ENCODE measurements at places on chromosomes 3 and 15.

DNA sequence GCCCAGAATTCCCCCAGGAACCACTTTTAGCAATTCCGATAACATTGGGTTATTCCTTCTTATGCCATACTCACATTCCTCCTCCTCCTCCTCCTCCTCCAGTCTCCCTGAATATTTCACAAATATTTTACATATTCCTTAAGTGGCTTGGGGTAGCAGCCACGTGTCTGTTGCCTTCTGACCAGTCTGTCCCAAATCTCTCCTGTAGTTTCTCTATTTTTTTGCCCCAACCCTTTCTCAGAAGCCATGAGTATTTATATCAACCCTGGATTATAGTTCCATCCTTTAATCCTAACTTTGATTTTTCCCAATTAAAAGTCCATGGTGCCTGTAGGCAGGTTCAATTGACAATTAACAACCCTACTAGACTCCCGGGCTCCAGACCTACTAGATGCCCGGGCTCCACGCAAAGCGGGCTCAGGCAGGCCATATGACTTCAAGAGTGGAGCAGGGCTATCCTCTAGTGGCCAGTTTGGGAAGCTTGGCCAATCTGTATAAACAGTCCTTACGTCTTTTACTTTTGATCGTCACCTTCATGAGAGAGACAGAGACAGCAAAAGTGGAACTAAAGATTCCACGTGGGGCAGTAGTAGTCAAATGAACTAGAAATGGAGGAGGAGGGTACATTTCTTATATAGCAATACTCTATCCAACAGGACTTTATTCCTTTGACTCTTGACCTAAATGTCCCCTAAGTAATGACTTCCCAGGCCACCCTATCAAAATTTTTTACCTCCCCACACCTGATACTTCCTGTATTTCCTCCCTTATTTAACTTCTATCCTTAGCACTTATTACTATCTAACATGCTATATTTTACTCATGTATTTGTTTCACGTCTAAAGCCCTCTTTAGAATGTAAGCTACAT is 69.7 kb downstream of the USF3 start:
- no peak for DNase-seq

DNA sequence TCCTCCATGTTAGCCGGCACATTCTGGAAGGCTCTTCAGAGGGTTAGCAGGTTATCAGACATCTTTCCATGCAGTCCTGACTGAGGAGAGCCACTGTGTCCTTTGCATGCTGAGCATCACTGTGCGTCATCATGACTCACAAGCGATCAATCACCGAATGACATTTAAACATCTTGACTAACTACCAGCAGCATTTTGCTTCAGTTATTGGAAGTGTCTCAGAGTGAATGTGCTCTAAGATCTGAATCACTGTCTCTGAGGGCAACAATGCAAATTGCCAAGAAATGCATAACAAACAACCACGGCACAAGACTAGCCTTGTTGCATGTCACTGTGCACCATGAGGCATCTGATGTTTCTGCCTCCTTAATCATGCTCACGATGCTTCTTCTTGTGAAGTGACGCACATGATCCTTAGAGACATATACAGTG is 18.3 kb upstream of the ATP8B4 start:
- no peak for DNase-seq

DNA sequence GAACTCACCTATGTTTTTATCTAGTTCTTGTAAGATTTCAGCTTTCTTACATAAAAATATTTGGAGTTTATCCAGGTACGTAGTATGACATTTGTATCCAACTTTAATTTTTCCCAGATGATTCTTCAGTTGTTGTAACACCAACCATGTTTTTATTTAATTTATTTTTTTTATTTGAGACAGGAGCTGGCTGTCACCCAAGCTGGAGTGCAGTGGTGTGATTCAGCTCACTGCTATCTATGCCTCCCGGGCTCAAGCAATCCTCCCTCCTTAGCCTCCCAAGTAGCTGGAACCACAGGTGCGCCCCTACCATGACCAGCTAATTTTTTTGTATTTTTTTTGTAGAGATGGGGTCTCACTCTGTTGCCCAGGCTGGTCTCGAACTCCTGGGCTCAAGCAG is 6.6 kb downstream of the XYLB start:
- no peak for DNase-seq

DNA sequence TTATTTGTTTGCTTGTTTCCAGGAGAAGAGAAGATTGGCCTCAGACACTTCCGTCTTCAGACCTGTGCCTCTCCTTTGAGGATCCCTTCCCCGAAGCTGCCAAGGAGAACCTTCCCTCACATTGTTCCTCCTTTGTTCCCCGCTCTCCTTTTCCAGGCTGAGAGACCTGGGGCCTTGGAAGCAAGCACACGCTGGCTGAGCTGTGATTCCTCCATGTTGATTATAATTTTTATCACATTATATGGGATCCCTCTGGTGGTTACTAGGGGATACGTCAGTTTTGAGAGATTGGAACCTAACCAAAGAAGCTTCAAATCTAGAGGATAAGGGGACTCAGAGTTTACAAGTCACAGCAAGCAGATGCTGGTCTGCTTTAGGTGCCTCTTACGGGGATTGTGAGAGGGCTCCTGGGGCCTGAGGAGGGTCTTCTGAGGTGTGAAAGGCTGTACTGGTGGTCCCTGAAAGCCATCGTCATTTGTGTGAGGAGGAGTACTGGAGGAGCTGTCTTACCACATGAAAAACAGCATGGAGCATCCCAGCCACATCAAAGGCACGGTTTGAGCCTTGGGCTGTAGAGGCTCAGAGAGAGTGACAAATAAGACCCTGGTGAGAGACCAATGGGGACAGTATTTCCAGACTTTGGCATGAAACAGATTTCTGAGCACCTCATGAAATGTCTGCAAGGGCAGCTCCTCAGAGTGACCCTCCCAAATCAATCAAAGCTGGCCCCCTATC is 760.1 kb upstream of the CFAP20DC start:
- DNase-seq = no peak

- no peak for DNase-seq
Observed at GRCh38 chr3:79063624-79064023, 704.2 kb downstream of the ROBO1 start.

GRCh38 chr15:78880813-78881212 is 8.1 kb downstream of the MORF4L1 start:
- DNase-seq = no peak

DNA sequence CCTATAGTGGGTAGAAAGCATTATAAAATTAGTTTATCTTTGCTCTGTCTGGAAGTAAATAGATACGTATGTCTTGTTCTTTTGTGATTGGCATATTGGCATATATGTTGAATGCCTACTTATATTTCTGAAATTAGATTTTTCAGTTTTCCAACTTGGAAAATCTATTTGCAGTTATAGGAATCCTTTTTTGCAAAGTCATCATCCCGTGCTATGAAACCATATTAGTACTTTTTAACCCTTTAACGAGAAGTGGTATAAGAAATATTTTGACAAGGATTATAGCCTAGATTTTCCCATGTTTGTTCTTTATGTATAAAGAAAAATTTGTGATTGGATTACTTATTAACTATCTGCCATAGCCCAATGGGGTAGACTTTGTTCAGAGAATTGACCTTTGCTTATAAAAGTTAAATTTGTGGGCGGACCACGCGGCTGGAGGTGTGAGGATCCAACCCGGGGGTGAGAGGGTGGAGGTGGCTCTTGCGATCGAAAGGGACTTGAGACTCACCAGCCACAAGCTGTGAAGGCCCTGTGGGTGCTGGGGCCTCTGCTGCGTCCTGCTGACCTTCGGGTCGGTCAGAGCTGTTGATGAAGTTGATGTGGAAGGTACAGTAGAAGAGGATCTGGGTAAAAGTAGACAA is 5.9 kb downstream of the LRRC28 start:
- no peak for DNase-seq

DNA sequence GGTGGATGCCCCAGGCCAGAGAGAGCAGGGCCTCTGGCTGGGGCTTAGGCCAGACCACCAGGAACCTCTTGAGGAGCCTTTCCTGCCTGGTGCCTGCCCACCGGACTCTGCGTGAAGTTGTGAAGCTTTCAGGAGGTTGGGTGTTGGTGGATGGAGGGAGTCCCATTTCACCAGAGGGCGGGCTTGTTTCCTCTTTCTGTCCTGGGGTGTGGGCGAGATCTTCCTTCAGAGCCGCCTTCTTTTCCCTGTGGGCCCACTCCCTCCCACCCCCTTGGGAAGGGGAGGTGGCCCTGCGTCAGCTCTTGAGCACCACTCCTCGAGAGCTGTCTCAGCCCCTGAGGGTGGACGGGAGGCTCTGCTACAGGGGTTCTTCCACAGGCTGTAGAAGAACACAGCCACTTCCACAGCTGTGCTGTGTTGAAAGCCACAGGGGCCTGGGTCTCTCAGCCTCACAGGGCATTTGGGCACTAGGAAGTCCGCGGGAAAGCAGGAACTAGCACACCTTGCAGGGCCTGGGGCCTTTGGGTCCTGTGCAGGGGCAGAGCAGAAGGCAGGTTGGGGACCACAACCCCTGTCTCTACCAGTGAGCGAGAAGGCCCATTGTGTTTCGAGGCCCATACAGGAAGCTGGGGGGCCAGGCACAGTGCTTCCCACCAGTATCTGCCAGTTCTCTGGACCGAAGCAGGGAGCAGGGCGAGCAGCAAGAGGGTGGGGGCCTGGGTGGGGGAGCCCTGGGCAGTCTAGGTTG is 2.1 kb downstream of the AMIGO3 start:
- DNase-seq = no peak

GRCh38 chr3:45204136-45204535 is 22.0 kb downstream of the TMEM158 start:
- DNase-seq = no peak

GRCh38 chr3:32340611-32341365 is 50.9 kb upstream of the CMTM7 start:
- no peak for DNase-seq

- DNase-seq = no peak
Observed at GRCh38 chr3:127763816-127764215, 58.5 kb downstream of the MGLL start.

GRCh38 chr3:38274864-38275649 is 7.0 kb upstream of the SLC22A14 start:
- no peak for DNase-seq

DNA sequence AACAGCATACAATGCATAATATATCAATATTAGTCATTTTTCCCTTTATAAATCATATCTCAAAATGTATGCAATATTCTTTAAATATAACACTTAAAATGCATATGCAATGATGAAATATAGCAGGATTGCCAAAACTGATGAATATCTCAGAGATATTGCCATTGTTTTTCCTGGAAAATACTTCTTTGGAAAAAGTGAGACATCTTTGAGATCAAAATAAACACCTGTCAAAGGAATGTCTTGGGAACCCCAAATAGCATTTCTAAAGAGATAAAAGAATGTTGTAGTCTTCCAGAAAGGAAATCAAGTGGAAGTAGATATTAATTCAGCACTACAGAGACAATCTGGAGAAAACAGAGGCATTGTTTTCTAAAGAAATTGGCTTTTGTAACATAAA is 457.8 kb upstream of the UBE2E2 start:
- no peak for DNase-seq

GRCh38 chr15:94691169-94691568 is 459.8 kb downstream of the MCTP2 start:
- no peak for DNase-seq

DNA sequence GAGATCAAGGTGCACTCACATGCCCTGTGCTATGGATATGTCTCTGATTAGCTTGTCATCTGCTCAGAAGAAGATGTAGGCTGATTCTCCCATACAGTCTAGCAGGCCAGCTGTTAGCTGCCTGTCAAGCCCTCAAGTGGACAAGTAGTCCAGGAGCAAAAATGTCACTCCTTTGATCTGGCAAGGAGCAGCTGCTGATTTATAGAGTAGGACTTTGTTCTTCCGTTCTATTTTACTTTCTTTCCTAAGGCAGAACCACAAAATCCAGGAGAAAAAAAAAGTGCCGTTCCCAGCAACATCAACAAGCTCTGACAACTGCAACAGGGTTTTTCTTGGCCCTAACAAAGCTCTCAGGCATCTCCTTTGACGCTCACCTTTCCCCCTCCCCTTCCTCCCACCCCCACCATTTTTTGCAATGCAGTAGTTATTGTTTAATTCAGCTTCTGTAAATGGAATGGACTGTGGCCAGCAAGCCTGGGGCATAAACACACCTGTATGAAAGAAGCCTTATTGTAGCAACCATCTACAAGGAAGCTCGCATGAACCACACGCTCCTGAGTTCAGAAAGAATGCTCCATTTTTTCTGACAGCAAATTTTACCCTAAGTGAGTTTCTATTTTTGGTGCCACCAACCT is 196.3 kb downstream of the MEIS2 start:
- DNase-seq = no peak

- DNase-seq = no peak
Observed at GRCh38 chr3:175041369-175041768, 182.2 kb downstream of the NAALADL2 start.

DNA sequence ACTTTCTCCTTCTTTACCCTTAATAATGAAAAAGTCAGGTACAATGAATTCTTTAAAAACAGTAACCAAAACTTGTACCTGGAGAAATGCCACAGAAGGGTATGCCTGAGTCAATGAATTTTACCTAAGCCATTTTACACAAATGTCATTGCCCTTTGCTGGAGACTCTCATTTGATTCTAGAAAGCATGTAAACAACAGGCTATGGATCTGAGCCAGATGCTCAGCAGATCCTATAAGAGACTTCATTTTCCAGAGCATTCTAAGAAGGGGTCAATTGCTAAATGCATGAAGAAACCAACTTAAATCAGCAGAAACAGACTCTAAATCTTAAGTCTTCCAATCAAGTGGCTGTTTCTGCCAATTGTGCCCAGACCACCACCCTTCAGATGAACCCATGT is 83.8 kb upstream of the GALNT15 start:
- no peak for DNase-seq

DNA sequence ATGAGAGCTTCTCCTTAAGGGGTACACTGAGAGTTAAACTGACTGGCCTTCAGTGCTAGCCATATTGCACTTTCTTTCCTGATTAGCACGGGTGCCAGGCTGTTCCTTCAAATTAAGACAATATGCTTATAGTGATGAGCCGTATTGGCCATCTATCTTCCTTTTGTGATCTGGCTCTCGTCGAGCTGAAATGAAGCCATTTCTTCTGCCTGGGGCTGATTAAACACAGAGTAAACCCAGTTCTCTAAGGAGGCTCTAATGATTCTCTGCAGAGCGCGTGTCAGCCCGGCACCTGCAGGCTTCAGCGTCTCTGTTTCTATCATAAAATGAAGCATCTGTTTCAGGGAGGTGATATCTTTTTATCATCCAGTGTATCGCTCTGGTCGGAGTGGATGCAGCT is 107.5 kb upstream of the NR2F2 start:
- DNase-seq = no peak

DNA sequence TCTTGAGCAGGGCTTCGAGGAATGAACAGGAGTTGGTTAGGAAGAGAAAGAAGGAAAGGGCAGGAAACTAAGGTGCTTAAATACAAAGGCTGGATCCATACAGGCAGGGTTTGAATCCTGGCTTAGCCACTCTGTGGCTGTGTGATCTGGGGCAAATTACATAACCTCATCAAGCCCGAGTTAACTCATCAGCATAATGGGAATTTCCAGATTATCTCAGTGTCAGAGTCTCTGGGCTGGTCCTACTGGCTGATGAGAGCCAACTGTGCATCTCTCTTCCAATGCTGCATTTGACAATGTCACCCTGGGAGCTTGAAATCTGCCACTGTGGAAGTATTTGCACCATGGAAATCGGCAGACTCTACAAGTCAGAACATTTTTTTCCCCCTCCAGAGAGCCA is 83.8 kb upstream of the SLC6A6 start:
- no peak for DNase-seq

- DNase-seq = no peak
Observed at GRCh38 chr3:107657971-107658370, 135.2 kb downstream of the BBX start.

- no peak for DNase-seq
Observed at GRCh38 chr3:186979852-186980251, 49.5 kb downstream of the ST6GAL1 start.
